CD4-positive, CD25-positive, alpha-beta regulatory T cell (primary cell): ENCODE measurements at places on chromosomes 5 and 9. TPM values are rescaled to one million over a fixed set of nuclear protein-coding genes. Genes with fewer than 3 reads are reported as not detected.

DNA sequence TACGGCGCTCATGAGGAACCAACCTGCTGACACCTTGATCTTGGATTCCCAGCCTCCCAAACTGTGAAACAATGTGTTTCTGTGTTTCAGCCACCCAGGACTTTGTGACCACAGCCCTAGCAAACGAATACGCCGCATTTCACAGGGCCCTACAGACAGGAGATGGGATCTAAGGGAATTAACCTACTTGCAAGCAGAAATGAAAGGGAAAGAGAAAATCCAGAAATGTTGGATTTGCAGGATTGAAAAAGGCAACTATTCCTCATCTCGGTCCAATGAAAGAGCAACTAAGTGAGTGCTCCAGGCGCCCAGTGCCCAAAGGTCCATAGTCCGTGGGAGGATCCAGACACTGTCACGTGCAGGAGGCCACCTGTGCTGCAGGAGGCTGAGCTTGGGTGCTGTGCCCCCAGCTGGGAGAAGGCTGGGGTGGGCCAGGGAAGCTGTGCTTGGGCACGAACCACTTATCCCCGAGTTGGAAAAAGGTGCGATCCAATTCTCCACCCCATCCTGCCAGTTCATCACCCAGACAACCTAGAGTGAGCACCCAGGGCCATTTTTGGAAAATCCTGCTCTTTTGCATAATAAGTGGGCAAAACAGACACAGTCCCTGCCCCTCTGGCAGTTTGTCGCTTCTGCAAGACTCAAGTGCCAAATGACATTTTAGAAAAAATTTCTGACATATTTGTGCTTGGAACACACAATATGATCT lies 177.9 kb downstream of the C9orf50 start:
- H3K36me3 ChIP-seq: no peaks in the 10 kb centered on the region
- H3K4me3 ChIP-seq: no peak overlapping the region

HSD17B3 gene
- total RNA-seq: 1.5 TPM

POU5F2 gene
- total RNA-seq: 4.2 TPM

GRCh38 chr9:15422372-15423230 lies at the start of gene SNAPC3:
TSS of gene SNAPC3 (plus strand) at chr9:15422876. CDS start at chr9:15422880, 4 bp downstream.
- DNase-seq: peak; percentile 94
- peaks cover 18% of the 10 kb centered on the region for H3K36me3 ChIP-seq
- H3K4me3 ChIP-seq: peak within 1 kb of the TSS; percentile 87
- H3K4me1 ChIP-seq: peaks cover 44% of the 10 kb centered on the region
- no peaks in the 10 kb centered on the region for H3K27me3 ChIP-seq

DNA sequence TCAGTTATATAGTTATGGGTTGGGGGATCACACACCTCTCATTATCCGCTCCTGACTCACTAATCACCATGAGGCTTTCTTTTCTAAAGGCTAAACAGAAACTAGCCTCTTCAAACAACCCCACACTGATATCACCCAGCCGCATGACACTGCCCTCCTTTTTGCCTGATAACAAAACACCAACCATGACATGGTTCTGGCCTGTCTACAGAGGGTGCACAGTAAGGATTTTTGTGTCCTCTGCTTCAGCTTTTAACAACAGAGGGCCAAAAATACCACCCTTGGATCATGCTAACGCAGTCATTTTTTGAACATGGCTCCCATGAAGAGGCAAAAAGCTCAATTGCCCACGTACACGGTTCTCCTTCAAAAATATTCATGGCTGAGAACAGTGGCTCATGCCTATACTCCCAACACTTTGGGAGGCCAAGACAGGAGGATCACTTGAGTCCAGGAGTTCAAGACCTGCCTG lies 4.0 kb downstream of the CMBL start:
- no peaks in the 10 kb centered on the region for H3K36me3 ChIP-seq
- H3K4me1 ChIP-seq: peaks cover 7% of the 10 kb centered on the region
- peaks cover 9% of the 10 kb centered on the region for H3K27me3 ChIP-seq
- H3K27ac ChIP-seq: no peak overlapping the region
- DNase-seq: no peak
- H3K4me3 ChIP-seq: no peak overlapping the region

GRCh38 chr9:117718085-117718484 lies 13.9 kb downstream of the TLR4 start:
- no peaks in the 10 kb centered on the region for H3K27me3 ChIP-seq
- H3K4me1 ChIP-seq: no peaks in the 10 kb centered on the region
- H3K4me3 ChIP-seq: no peak overlapping the region
- DNase-seq: no peak
- no peak overlapping the region for H3K27ac ChIP-seq
- no peaks in the 10 kb centered on the region for H3K36me3 ChIP-seq

DNA sequence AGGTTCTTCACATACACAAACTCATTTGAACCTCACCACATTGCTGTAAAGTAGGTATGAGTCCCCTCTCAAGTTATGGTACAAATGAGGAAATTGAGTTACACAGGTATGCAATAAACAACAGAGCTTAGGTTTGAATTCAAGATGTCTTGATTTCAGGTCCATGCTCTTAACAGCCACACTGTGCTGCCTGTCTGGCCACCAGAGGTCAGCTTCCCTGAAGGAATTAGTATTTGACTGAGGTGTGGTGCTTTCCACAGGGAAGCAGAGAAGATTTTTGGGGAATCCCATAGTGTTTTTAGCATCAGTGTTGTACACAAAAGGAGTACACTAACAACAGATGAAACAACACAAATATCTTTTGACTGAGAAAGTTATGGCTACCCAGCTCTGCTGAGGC lies 94.4 kb upstream of the ITGA1 start:
- no peak overlapping the region for H3K4me3 ChIP-seq
- H3K36me3 ChIP-seq: no peaks in the 10 kb centered on the region
- peak; percentile 9 for DNase-seq

DNA sequence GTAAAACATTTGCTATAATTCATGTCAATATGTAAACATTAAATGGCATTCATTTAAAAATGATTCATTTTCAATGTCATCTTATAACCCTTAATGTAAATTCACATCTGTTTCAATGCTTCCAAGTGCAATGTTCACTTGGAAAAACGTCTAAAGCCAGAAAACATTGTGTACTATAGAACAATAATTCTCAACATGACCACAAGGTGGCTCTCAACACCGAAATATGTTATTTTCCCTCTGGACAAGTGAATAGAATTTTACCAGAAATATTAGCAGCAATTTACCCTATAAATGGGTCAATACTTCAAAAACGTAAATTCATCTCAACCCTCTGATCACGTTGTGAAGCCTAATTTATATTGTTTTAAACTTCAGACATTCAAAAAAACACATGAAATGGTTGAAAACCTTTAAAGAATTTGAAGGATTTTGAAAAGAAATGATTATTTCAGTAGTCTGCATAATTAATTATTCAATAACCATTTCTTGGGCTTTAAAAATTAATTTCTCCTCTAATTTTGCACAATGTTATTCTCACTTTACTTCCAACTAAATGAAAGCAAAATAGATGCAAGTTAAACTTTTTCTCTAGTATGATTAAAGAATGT lies 11.0 kb downstream of the CDH10 start:
- no peaks in the 10 kb centered on the region for H3K36me3 ChIP-seq
- no peaks in the 10 kb centered on the region for H3K4me1 ChIP-seq
- H3K4me3 ChIP-seq: no peak overlapping the region

DNA sequence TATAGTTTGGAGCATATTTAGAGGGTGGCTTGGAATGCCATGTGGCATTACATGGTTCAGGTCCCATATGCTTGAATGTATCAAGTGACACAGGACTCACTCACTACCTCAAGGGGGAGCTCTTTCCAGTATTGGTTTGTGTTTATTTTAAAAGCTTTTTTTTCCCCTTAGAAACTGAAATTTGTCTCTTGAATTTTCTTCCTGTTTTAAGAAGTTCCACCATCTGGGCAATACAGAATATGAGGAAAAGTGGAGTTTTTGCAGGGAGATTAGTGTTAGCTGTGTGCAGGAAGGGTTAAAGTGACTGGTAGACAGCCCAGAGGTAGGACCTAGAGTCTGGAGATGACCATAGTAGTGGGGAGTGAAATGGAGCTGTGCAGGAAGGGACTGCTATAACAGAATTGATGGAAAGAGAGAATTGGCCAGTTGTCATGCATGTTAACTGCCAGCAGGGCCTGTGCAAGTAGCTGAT lies 36.6 kb downstream of the CTNNA1 start:
- H3K4me3 ChIP-seq: no peak overlapping the region
- DNase-seq: peak; percentile 23
- H3K4me1 ChIP-seq: no peaks in the 10 kb centered on the region
- H3K36me3 ChIP-seq: no peaks in the 10 kb centered on the region

CCDC192 gene
- total RNA-seq: not detected

DNA sequence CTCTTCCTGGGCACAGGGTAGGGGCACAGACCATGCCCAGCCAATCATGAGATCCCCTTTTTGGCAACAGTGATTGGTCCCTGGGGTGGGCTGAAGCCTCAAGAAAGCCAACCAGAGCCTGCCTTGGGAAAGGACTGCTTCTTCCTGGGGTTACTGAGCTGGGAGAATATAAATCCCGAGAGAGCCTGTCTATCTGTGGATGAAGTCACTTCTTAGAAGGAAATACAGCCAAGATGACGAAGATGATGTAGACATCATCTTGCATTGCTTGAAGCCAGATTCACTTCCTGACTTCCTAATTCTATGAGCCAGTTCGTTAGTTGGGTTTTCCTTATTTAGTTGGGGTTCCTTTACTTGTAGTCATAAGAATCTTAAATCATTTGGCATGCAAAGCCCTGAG lies 50.1 kb upstream of the PWWP2A start:
- no peak for DNase-seq
- no peaks in the 10 kb centered on the region for H3K4me1 ChIP-seq
- peaks cover 6% of the 10 kb centered on the region for H3K27me3 ChIP-seq
- H3K27ac ChIP-seq: no peak overlapping the region
- H3K4me3 ChIP-seq: no peak overlapping the region

C5orf24 gene
- 31.4 TPM for total RNA-seq

DNA sequence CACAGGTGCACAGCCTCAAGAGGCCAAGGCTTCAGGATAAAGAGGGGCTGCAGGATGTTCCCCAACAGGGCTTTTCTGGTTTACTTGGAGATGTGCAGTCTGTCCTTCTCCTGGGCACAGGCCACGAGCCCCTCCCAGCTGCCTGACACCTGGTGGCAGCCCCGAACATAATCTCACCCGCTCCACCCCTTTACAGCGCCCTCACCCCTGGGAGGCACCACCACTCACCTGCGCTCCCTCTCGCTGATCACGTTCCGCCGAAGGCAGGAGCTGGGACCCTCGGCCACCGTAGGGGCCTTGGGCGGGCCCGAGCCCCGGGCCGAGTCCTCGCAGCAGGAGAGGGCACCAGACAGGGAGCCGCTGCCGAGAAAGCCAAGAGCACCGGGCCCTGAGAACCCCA lies 514 bp downstream of the SOHLH1 start:
- no peak overlapping the region for H3K4me3 ChIP-seq
- H3K4me1 ChIP-seq: peaks cover 11% of the 10 kb centered on the region
- H3K27me3 ChIP-seq: no peaks in the 10 kb centered on the region
- H3K27ac ChIP-seq: no peak overlapping the region

GRCh38 chr9:114285166-114285867 lies 37.6 kb upstream of the ORM1 start:
- no peaks in the 10 kb centered on the region for H3K36me3 ChIP-seq
- DNase-seq: no peak
- no peak overlapping the region for H3K27ac ChIP-seq

DNA sequence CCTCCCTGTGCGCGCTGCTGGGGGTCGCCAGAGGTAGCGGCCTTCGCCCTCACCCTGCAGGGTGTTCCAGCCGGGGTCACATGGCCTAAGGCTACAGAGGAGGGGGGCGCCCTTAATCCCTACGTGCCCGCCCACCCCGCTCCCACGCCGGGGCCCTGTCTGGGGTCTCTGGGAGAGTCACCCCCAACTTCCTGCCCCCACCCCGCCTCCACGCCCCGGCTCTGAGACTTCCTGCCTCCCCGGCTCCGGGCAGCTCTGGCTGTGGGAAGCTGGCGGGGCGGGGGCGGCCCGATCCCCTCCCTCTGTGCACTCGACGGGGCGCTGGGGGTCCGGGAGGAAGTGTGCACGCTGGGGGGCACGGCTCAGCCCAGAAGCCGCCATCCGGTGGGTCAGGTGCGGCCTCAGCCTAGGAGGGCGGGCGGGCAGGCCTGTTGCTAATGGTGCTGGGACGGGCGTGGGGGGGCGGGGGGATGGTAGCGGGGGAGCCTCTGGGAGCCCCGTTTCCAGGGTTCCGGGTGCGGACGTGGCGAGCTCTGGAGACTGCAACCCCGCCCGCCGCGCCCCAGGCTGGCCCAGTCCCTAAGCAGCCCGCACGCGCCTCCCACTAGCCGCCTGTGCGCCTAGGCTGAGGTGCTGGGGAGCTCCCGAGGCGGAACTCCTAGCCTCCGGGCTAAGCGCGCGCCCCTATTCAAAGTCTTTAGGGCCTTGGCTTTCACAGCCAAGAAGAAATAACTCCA lies 61.6 kb downstream of the CXXC5 start:
- H3K36me3 ChIP-seq: no peaks in the 10 kb centered on the region
- peaks cover 8% of the 10 kb centered on the region for H3K27me3 ChIP-seq

GRCh38 chr5:173920866-173921555 lies 32.9 kb downstream of the CPEB4 start:
- no peaks in the 10 kb centered on the region for H3K27me3 ChIP-seq
- H3K36me3 ChIP-seq: peaks cover 3% of the 10 kb centered on the region
- H3K4me1 ChIP-seq: peaks cover 21% of the 10 kb centered on the region
- DNase-seq: no peak
- no peak overlapping the region for H3K27ac ChIP-seq

PDE6A gene
- not detected for total RNA-seq

MOCS2 gene
- 14.1 TPM for total RNA-seq

- H3K4me3 ChIP-seq: no peak overlapping the region
- H3K27ac ChIP-seq: no peak overlapping the region
- peaks cover 7% of the 10 kb centered on the region for H3K36me3 ChIP-seq
- no peak for DNase-seq
- H3K27me3 ChIP-seq: no peaks in the 10 kb centered on the region
These were observed 9.6 kb upstream of the LNPEP start for GRCh38 chr5:96926276-96926675.

DNA sequence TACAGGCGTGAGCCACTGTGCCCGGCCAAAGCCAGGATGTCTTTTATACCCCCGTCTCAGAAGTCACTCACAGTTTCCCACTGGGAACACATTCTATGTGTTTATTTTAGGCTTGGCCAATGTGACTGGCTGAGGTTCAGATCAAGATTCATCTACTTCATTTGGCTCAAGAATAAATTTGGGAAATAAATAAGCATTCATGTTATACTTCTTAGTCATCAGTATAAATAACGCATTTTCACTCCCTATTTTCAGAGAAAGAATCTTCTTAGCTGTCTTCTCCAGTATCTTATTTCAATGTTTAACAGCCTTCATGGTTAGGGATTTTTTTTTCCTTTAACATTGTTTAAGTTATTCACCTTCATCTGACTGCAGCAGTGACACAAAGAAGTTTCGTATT lies 11.8 kb downstream of the S100Z start:
- H3K27ac ChIP-seq: no peak overlapping the region
- H3K4me3 ChIP-seq: no peak overlapping the region
- H3K4me1 ChIP-seq: peaks cover 4% of the 10 kb centered on the region
- DNase-seq: no peak

BDP1 gene
- 39.3 TPM for total RNA-seq

DDX4 gene
- not detected for total RNA-seq

GRCh38 chr9:4842734-4843133 lies 50.0 kb downstream of the RCL1 start:
- no peaks in the 10 kb centered on the region for H3K4me1 ChIP-seq
- DNase-seq: no peak
- H3K27me3 ChIP-seq: no peaks in the 10 kb centered on the region
- H3K4me3 ChIP-seq: no peak overlapping the region
- peaks cover 38% of the 10 kb centered on the region for H3K36me3 ChIP-seq

MYOT gene
- total RNA-seq: not detected

TAS2R1 gene
- total RNA-seq: not detected

- no peak for DNase-seq
- no peak overlapping the region for H3K4me3 ChIP-seq
- H3K4me1 ChIP-seq: no peaks in the 10 kb centered on the region
- H3K27ac ChIP-seq: no peak overlapping the region
- no peaks in the 10 kb centered on the region for H3K27me3 ChIP-seq
- H3K36me3 ChIP-seq: no peaks in the 10 kb centered on the region
These were observed 232.8 kb downstream of the NR2F1-AS1 start for GRCh38 chr5:93348231-93348630.
